Activated CD8-positive, alpha-beta T cell treated with anti-CD3 and anti-CD28 coated beads, Interleukin-2, amount 10 ng/mL, durations not matched to agents 7 days and 5 days (primary cell): ENCODE measurements at places on chromosomes 5 and 9.

GRCh38 chr5:95825495-95825894 is 3.0 kb upstream of the GLRX start:
- H3K27me3 ChIP-seq, result no peaks in the 10 kb centered on the region
- H3K4me3 ChIP-seq, result no peak overlapping the region
- peaks cover 52% of the 10 kb centered on the region for H3K4me1 ChIP-seq
- DNase-seq, result no peak
- peak overlapping the region; percentile 58 for H3K27ac ChIP-seq

- DNase-seq, result no peak
- no peaks in the 10 kb centered on the region for H3K4me1 ChIP-seq
- H3K27ac ChIP-seq, result no peak overlapping the region
- no peaks in the 10 kb centered on the region for H3K27me3 ChIP-seq
Observed at GRCh38 chr9:4177970-4178758, 121.7 kb downstream of the GLIS3 start.

DNA sequence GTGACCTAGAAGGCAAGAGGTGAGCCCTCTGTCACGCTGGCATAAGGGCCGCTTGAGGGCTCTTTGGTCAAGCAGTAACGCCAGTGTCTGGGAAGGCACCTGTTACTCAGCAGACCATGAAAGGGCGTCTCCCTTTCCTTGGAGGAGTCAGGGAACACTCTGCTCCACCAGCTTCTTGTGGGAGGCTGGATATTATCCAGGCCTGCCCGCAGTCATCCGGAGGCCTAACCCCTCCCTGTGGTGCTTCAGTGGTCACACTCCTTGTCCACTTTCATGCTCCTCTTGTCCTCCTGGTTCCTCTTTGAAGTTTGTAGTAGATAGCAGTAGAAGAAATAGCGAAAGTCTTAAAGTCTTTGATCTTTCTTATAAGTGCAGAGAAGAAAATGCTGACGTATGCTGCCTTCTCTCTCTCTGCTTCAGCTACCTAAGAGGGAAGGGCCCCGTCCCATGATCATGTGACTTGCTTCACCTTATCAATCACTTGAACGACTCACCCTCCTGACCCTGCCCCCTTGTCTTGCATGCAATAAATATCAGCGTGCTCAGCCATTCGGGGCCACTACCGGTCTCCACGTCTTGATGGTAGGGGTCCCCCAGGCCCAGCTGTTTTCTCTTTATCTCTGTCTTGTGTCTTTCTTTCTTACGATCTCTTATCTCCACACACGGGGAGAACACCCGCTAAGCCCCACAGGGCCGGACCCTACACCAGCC is 16.7 kb upstream of the SCGB3A1 start:
- H3K36me3 ChIP-seq, result no peaks in the 10 kb centered on the region
- H3K4me3 ChIP-seq, result no peak overlapping the region
- no peak overlapping the region for H3K27ac ChIP-seq
- H3K4me1 ChIP-seq, result peaks cover 2% of the 10 kb centered on the region

DNA sequence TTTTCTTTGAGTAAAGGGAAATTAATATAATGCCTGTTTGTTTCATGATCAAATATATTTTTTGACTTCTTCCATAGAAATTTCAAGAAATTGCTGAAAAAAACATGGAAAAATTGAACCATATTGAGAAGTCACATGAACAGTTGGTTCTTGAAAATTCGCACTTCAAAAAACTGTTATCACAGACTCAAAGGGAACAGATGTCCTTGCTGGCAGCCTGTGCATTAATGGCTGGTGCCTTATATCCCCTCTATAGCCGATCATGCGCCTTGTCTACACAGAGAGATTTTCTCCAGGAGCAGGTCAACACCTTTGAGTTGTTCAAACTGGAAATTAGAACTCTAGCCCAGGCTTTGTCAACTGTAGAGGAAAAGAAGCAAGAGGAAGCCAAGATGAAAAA is 191.4 kb downstream of the CCDC171 start:
- H3K27me3 ChIP-seq, result no peaks in the 10 kb centered on the region
- no peak overlapping the region for H3K27ac ChIP-seq
- no peak for DNase-seq

GRCh38 chr5:136108180-136108611 is 24.4 kb upstream of the SMAD5 start:
- H3K4me3 ChIP-seq, result no peak overlapping the region
- no peaks in the 10 kb centered on the region for H3K4me1 ChIP-seq
- no peak for DNase-seq
- no peaks in the 10 kb centered on the region for H3K36me3 ChIP-seq
- H3K27me3 ChIP-seq, result peaks cover 3% of the 10 kb centered on the region
- no peak overlapping the region for H3K27ac ChIP-seq

- H3K36me3 ChIP-seq, result no peaks in the 10 kb centered on the region
- no peak overlapping the region for H3K4me3 ChIP-seq
- peaks cover 20% of the 10 kb centered on the region for H3K4me1 ChIP-seq
- no peak overlapping the region for H3K27ac ChIP-seq
Observed at GRCh38 chr5:139262742-139263445, 30.6 kb upstream of the MATR3 start.

DNA sequence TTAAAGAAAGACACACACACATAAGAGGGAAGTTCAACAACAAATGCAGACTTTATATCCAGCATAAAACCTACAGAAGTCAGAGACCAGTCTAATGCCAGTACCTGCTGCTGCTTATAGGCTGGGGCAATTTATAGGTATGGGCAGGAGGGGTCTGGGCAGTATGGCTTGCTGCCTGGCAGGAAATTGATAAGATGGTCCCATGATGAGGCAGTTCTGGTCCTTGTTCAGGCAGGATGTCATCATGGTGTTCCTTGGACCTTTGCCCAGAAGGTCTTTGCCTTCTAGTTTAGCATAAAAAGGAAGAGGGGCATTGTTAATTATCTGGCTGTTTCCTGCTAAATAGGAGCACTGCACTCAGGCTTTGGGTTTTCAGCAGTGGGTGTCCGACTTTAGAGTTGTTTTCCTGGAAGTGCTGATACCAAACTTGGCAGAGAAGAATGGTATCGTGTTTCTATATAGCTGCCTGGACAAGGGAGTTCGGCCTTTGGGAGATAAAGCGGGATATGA is 10.4 kb upstream of the PDCD1LG2 start:
- no peak overlapping the region for H3K27ac ChIP-seq
- peaks cover 10% of the 10 kb centered on the region for H3K4me1 ChIP-seq
- peaks cover 4% of the 10 kb centered on the region for H3K36me3 ChIP-seq
- H3K27me3 ChIP-seq, result no peaks in the 10 kb centered on the region

DNA sequence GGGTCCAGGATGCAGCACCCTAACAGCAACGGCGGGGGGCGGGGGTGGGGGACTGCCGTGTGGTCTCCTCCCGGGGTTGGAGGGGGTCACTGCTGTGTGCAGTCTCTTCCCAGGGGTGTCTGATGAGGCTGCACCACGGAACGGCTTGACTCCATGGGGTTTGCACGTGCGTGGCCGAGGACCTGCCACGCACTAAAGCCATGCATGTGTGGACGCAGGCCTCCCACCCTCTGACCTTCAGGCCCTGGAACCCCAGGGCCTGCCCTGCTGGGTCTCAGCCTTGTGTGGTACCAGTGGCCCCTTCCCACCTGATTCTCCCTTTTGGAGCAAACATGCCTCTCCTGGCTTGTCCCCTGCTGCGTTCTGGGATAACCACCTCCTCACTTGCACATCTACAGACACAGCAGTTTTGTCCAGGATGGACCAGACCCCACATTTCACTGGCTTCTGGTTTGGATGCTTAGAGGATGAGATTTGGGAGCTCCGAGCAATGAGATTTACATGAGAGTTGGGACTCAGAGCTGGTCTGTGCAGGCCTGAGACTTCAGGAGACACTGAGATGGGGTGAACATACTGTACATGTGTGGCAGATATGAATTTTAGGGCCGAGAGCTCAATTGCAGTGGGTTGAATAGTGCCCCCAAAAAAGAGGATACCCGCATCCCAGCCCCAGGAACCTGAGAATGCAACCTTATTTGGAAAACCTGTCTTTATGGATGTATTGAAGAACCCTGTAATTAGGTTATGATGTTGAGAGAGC is 45.8 kb downstream of the SLC12A7 start:
- no peak for DNase-seq
- H3K27ac ChIP-seq, result peak overlapping the region; percentile 70
- no peaks in the 10 kb centered on the region for H3K4me1 ChIP-seq
- no peak overlapping the region for H3K4me3 ChIP-seq
- H3K27me3 ChIP-seq, result no peaks in the 10 kb centered on the region
- peaks cover 15% of the 10 kb centered on the region for H3K36me3 ChIP-seq

- H3K4me1 ChIP-seq, result no peaks in the 10 kb centered on the region
- DNase-seq, result peak; percentile 22
- H3K36me3 ChIP-seq, result no peaks in the 10 kb centered on the region
- no peaks in the 10 kb centered on the region for H3K27me3 ChIP-seq
Observed at GRCh38 chr9:88741335-88741734, 206.4 kb downstream of the NXNL2 start.

DNA sequence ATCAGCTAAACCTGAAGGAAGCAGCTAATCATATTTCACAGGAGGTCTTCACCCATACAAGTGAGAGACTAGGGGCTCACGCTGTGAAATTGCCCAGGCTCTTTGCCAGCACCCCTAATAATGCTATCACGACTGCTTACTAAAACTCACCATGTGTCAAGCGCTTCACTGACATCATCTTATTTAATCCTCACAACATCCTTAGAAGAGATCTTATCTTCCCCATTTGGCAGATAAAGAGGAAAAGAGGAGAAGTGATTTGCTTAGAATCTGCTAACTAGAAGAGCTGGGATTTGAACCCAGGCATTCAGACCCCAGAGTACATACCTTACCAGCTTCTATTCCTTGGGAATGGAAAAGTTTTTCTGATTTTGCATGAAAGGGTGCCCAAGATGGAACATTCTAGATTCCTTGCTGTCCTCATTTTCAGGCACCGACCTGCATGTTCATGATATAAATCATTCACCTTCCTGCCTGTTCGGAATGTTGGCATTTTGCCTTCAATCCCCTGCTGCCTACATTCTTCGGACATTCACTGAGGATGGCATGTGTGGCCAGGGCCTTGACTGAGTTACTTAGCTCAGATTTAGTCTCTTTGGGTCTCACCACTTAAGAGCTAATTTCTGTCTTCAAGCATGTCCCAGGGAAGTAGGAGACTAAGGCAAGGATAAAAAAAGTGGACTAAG is 88.1 kb downstream of the SH3TC2 start:
- H3K4me3 ChIP-seq, result no peak overlapping the region
- no peaks in the 10 kb centered on the region for H3K36me3 ChIP-seq
- H3K4me1 ChIP-seq, result no peaks in the 10 kb centered on the region
- H3K27ac ChIP-seq, result no peak overlapping the region
- peaks cover 14% of the 10 kb centered on the region for H3K27me3 ChIP-seq

GRCh38 chr5:16735101-16736060 is 118.6 kb upstream of the RETREG1 start:
- DNase-seq, result no peak
- H3K4me3 ChIP-seq, result no peak overlapping the region
- no peak overlapping the region for H3K27ac ChIP-seq
- peaks cover 24% of the 10 kb centered on the region for H3K27me3 ChIP-seq
- no peaks in the 10 kb centered on the region for H3K36me3 ChIP-seq

DNA sequence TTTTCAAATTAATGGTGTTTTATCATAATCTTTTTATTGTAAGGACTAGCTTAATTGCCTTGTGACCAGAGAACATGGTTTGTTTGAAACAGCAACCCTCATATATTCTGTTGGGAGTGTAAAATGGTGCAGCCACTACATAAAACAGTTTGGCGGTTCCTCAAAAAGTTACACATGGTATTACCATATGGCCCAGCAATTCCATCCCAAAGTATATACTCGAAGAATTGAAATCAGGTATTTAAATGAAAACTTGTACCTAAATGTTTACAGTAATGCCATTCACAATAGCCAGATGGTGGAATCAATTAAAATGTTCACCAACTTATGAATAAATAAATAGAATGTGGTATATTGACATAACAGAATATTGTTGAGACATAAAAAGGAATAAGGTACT is 14.8 kb upstream of the IL33 start:
- no peaks in the 10 kb centered on the region for H3K36me3 ChIP-seq
- peaks cover 6% of the 10 kb centered on the region for H3K27me3 ChIP-seq
- H3K27ac ChIP-seq, result no peak overlapping the region
- no peaks in the 10 kb centered on the region for H3K4me1 ChIP-seq

- H3K27ac ChIP-seq, result no peak overlapping the region
- no peaks in the 10 kb centered on the region for H3K4me1 ChIP-seq
- H3K27me3 ChIP-seq, result peaks cover 33% of the 10 kb centered on the region
Observed at GRCh38 chr5:50866415-50866814, 200.0 kb downstream of the PARP8 start.

DNA sequence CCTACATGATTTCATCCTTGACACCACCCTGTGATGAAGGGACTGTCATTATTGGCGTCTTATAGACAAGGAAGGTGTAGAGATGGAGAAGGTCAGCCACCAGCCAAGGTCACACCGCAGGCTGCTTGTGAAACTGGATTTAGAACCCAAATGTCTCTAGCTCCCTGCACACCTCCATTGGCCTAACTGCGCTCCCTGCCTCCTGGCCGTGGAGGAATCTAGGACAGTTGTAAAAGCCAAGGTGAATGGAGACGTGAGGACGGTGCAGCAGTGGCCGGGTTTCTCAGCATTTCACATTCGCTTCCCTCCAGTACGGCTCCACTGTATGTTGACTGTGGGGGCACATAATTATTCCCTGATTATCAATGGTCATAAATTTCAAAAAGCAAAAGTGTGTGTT is 119.9 kb downstream of the NSG2 start:
- H3K27me3 ChIP-seq, result no peaks in the 10 kb centered on the region
- H3K36me3 ChIP-seq, result no peaks in the 10 kb centered on the region

DNA sequence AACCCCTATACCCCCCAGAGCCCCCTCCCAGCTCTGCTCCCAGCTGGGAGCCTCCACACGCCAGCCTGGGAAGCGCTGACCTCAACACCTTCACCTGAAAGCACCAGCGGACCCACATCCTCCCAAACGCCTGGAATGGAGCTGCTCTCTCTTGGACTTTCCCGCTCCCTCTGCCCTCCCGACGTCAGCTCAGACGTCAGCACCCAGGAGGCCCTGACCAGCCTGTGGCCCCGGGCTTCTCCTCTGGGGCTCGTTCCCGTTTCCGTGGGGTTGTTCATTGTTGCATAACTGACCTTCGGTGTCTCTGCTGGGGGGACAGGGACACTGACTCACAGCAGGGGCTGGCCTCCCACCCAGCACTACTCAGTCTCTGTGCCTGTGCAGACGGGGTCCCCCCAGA is 35.0 kb upstream of the SLC6A3 start:
- no peaks in the 10 kb centered on the region for H3K4me1 ChIP-seq
- no peaks in the 10 kb centered on the region for H3K27me3 ChIP-seq
- DNase-seq, result no peak

DNA sequence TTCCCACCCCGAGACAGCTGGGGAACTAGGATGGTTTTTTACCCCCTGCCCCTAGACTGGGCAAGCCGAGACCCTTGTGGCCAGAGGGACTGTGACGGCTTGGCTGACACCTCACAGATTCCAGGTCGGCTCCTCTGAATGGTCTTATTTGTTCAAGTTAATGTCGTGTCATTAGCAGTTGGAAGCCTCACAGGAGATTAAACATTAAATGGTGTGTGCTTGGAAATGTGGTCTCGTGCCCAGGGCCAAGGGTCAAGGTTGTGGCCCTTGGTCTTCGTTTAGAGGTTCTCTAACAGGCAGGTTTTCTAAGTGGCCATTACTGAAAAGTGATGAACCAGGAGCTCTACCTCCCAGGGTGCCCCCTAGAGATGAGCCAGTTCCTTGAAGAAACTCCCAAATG is 61.2 kb upstream of the RXRA start:
- no peak for DNase-seq
- peaks cover 5% of the 10 kb centered on the region for H3K4me1 ChIP-seq
- H3K36me3 ChIP-seq, result no peaks in the 10 kb centered on the region
- no peak overlapping the region for H3K27ac ChIP-seq
- no peak overlapping the region for H3K4me3 ChIP-seq

- no peak overlapping the region for H3K27ac ChIP-seq
- H3K4me3 ChIP-seq, result no peak overlapping the region
- no peaks in the 10 kb centered on the region for H3K4me1 ChIP-seq
- H3K36me3 ChIP-seq, result no peaks in the 10 kb centered on the region
- H3K27me3 ChIP-seq, result no peaks in the 10 kb centered on the region
Observed at GRCh38 chr5:163185315-163185714, 252.1 kb upstream of the CCNG1 start.
